ENCODE measurements at places on chromosomes 1 and 21.

DNA sequence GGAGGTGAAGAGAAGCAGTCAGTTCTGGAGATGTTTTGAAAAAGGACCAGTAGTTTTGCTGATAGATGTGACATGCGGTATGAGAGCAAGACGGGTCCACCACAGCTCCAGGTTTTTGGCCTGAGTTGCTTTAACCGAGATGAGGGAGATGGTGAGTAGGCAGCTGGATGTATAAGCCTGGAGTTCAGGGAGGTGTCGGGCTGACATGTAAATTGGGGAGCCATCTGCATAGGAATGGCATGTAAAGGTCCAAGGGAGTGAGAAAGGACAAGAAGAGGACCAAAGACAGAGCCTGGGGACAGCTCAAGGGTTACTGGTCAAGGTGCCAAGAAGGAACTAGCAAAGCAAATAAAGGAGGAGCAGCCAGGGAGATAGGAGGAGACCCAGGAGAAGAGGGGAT is 503.7 kb downstream of the MATN1 start:
- DNase-seq: no peak

GRCh38 chr1:185916861-185917260 is 182.7 kb downstream of the HMCN1 start:
- no peak for DNase-seq

DNA sequence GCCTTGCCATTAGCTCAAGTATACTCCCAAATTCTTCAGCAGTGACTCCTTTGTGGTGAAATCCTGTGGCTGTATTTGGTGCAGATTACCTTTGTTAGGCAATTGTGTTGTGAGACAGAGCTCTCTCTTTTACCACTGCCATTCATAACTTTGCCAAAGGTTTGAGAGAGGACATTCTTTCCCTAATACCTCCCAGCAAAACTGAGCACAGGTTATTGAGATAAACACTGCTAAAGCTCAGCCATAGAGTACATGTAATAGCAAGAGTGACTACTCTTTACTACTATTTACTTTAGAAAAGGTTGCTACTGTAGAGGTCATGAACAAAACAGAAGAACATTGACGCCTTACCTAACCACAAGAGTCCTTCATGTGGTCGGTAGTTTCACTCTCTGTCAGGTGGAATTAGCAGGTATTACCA is 514.0 kb upstream of the ADAMTS5 start:
- DNase-seq: no peak

GRCh38 chr1:241638099-241638682 is 2.0 kb downstream of the CHML start:
- no peak for DNase-seq

DNA sequence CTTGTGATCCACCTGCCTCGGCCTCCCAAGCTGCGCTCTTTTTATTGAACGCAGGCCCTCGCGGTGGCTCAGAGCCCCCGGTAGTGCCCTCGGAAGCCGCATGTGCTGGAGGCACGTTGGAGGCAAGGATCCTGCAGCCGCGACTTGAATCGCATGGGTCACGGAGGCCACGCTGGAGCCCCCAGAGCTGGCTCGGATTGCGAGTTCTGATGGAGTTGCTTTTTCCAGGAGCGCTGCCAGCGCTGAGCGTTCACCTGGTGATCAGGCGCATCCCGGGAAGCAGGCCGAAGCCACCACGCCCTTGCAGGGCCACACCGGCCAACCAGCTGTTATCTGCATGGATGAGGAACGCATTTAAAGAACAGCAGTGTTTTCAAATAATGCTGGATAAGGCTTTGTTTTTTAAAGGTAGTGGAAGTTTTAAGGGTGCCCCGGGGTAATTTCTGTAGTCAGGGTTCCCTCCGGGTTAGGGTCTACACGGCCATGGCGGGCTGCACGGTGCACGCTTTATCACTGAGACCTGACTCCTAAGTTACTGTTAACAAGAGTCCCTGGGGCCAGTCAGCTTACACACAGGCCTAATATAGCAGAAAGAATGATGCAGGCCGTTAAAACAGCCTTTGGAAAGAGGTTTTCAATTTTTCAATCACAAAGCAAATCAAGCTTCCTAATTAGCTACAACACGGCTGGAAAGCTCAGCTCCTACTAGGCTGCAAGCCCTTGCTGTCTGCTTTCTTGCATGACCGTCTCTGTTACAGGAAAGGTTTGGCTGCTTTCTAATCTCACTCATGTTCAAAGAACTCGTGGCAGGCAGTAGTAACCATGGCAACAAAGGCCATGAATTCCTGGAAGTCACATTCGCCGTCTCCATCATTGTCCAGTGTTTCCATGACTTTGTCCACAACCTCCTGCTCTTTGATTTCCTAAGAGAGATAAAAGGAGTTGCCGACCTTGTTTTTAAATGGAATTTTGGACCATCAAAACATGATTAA is 6.0 kb downstream of the S100B start:
- no peak for DNase-seq

DNA sequence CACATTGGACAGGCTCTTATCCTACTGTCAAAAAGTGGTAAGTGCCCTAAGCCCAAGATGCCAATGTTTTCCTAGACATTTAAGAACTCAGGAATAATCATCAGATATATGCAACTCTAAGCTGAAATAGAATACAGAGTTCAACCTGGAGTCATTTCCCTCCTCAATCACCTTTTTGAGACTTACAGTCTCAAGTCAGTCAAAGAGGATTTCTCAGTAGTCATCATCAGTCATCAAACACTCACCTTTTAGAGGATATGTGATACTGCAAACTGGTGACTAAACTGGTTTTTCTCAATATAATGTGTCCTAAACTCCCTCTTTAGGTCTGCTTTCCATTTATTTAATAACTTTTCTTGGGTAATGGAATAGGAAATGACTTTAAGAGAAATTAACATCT is 145.3 kb upstream of the ADAMTS5 start:
- no peak for DNase-seq

- no peak for DNase-seq
Measured at GRCh38 chr1:40264354-40264781, 6.3 kb downstream of the ZMPSTE24 start.

GRCh38 chr21:43362321-43362791 is 64.6 kb downstream of the SIK1 start:
- DNase-seq: peak; percentile 66

- DNase-seq: no peak
Measured at GRCh38 chr21:15468368-15468767, 261.4 kb upstream of the USP25 start.

DNA sequence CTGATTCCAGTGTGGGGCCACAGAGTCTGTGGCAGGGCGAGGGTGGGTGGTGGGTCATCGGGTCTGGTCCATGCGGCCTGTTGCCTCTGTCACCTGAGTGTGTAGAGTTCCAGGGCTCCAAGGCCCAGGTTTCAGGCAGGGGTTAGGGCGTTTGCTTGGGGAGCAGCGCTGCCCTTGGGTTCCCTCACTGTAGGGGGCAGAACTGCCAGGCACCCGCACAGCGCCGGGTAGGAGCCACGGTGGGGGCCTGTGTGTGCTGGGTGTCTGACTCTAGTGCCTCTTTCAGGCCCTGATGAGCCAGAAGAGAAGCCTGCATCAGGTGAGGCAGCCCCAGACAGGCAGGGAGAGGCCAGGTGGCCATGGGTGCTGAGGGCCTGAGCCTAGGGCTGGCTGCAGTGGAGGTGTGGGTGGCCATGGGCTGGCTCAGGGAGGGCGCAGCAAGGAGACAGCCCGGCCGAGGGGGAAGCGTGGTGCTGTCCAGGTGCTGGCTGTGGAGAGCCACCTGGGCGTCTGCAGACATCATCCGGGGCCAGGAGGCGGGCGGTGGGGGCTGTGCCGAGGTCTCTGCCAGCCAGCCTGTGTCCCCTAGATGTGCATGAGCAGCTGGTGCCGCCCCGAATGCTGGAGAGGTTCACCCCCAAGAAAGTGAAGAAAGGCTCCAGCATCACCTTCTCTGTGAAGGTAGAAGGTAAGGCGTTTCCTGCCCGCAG is 72.3 kb downstream of the TRIM11 start:
- DNase-seq: no peak

DNA sequence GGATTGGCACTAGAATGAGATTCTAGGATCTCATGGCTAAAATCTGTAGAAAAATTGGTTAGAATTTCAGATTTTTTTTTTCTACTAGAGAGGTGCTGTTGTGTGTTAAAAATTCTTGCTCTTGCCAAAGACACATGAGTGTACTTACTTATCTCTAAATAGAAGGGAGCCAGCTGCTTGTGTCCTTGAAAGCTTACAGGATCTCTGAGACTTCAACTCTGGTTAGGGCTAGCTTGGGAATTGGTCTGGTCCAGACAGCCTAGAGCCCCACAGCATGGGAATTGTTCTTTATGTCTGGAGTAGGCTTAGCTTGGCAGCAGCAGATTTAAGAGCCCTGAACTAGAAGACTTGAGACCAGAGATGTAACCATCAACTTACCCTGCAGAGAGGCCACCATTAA is 37.3 kb downstream of the MACO1 start:
- no peak for DNase-seq

DNA sequence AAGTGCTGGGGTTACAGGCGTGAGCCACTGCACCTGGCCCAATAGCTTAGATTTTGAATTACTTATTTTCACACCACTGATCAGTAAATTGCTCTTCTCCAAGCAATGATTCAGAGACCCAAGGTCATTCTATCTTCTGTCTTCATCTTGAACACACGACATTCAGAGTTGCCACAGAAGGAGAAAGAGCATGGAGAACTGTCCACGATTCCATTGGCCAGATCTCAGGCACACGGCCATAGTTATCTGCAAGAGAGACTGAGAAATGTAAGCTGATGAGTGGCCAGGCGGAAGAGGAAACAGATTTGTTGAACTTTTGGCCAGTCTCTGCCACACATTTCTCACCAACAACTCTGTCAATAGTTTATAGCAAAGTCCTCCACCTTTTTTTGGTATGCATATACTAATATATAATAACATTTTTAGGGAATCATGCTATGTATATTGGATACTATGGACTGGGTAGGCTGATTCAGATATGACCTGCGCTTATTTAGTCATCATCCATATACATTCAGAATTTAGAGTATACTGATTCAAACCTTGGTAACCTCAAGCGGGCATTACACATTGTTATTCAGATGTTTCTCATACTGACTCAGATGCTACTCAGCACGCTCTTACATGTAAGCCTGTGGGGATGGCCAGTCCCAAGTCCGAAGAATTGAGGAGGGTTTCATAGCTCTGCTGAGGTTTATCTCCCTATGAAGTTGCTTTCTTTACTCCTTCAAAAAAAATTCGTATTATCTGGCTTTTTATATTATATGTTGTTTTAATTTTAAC is 25.5 kb upstream of the CAP1 start:
- peak; percentile 30 for DNase-seq

DNA sequence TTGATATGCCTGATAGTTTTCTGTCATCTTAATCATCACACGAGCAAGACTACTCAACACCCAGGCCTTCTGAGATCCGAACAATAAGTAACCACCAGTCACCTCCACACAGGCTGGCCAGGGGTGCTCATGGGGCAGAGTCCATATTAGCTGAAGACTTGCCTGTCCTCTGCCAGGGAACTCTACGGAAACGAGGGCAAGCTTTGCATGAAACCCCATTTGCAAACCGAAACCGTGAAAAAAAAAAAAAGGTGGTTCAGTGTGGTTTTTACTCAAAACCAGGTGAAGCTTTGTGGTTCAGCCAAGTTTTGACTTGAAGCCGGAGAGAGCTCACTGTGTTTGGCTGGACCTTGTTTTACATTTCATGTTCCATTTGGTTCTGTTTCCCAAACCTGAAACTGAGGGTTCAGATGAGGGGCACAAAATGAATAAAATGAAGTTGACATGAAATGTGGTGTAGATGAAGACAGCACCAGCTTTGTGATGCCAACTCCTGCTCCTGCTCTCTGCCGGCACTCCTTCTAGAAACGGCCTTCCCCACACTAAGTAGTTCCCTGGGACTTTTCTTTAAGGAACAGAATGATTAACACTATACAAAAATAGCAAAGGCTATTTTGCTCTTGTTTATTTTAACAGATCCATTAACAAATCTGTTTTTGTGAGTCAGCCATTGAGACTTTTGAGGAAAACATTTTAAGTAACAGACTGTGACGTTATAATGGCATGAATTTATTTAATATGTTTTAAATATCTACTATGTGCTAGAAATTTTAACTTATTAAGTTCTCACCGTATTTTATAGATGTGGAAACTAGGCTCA is 74.7 kb downstream of the RUNX1 start:
- no peak for DNase-seq

DNA sequence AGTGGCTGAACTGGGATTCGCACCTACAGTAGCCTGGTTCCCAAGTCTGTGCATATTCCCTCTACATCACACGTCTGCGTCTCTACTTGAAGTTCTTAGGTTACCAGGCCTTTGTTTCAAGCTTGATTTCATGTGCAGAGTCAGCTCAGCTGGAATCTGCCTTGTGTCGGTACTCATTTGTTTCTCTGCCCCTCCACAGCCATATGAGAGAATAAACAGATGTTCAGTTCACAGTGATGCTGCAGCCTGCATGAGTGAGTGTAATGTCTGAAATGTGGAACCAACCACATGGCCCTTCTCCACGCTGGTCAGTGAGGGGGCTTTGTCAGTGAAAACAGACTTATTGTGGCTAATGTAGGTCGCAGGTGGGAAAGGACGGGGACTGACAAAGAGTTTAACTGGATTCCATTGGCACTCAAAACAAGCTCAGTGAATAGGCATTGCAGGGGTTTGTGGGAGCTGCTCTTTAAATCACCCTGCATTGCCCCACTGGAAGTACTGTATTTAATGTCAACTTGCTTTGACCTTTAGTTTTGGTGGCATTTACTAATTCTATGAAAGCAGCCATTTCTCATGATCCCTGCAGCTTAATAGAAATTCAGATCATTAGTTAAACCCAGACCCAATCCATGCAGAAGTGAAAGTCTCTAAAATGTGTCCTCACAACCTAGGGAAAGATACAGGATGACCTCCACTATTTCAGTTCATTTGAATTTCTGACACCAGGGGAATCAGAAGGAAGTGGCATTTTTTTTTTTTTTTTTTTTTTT is 136.4 kb upstream of the FAM78B start:
- no peak for DNase-seq

DNA sequence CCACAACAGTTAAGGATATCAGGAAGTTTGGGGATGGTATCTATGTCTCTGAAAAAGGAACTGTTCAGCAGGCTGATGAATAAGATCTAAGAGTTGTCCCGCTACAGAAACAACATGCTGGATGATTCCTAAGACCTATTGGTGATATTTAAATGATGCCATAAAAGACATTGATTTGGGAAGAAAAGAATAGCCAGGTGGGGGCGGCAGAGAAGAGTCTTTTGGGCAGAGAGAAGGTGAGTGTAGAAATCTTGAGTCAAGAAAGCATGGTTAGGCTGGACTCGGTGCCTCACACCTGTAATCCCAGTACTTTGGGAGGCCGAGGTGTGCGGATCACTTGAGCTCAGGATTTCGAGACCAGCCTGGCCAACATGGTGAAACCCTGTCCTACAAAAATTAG is 11.8 kb upstream of the TMEM201 start:
- DNase-seq: no peak

GRCh38 chr1:14452551-14452950 is 145.9 kb upstream of the KAZN start:
- DNase-seq: no peak

DNA sequence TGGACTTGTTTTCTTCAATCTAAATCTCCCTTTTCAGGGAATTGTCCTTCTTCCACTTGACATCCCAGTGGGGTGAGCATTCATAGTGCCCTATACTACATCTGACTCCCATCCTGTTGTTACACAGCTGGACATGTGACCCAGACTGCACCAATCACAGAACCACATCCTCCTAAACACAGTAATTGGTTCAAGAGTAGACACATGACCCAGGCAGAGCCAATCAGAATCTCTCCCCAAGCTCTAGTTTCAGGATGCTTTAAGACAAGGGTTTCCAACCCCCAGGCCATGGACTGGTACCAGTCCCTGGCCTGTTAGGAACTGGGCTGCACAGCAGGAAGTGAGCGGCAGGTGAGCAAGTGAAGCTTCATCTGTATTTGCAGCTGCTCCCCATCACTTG is 5.6 kb upstream of the DDOST start:
- no peak for DNase-seq

Data from suppressor macrophage treated with lipopolysaccharide for 1 hour (primary cell).